ENCODE measurements at places on chromosomes 12 and 14.

- no peak for DNase-seq
Measured at GRCh38 chr12:115010324-115010995, 326.5 kb upstream of the TBX3 start.

DNA sequence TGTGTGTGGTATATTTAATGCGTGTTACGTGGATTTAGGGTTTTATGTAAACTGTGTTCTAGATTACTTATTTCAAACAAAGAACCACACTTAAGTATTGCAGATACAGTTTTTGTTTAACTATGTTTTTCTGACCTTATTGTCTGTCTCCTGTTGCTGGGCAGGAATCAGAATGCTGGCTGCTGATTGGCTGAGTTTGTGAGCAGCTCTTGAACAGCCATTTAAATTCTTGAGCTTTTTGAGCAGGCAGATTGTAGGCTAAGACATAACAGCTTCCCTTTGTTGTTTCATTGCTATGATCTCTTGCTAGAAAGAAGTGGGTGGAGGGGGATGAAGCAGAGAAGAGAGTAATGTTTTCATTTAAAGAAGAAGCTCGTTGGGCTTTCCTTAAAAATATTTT, 52.2 kb downstream of the ATF7IP start:
- DNase-seq = no peak

DNA sequence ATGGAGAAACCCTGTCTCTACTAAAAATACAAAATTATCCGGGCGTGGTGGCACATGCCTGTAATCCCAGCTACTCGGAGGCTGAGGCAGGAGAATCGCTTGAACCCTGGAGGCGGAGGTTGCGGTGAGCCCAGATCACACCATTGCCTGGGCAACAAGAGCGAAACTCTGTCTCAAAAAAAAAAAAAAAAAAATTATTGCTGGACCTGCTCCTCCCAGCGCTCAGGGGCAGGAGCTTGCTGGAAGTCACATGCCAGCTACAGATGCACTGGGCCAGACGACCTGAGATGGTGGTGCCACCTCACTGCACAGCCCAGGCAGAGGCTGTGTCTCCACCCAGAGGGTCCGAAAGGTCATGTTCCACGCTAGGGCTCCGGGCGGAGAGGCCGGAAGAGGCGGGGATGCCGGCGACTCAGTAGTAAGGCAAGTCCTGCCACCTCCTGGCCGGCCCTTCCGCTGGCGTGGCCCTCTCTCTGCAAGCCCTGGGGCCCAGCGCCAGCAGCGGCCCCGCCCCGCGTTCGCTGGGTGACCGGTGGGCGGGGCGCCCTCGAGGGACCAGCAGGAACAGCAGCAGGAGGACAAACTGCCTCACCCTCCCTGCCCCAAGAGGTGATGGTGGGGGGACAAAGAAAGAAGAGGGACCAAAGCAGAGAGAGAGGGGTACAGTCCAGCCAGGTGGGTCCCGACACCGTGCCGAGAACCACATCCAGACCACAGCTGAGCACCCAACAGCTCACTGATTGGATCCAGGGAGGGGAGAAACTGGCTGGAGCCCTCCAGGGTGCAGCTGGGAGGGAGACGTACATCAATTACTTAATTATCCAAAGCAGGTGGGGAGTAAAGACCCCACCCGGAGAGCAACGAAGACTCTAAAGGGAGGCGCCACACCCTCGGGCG, 3.6 kb upstream of the RHOF start:
- DNase-seq = peak; percentile 92

GRCh38 chr14:99769799-99770198, 23.4 kb upstream of the EML1 start:
- no peak for DNase-seq

- DNase-seq = no peak
Measured at GRCh38 chr12:12028668-12029402, 41.9 kb upstream of the BCL2L14 start.

DNA sequence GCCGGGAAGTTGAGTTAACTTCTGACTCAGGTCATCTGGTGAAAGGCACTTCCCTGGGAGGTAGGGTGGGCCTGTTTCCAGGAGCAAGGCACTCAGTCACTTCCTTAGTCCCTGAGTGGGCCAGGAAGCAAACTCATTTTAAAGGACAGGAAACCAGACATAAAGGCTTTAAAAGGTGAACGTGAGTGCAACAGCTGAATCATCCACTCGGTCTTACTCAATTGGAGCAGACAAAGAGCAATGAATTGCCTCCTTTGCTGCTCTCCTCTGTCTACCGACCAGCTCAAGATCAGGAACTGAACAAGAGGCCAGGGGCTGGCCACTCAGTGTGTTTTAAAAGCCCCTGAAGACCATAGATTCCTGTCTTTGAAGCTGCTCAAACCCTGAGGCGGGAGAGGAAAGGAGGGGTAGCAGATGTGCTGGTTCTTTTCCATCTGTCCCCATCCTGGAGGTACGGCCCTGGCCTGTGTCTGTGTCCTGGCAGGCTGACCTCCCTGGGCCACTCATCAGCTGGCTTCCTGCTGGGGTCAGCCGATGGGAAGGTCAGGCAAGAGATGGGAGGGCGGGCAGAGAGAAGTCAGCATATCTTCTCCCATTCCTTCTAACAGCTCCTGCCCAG, 148.9 kb downstream of the PPM1H start:
- DNase-seq = no peak

- no peak for DNase-seq
Measured at GRCh38 chr14:25003537-25003936, 46.4 kb downstream of the STXBP6 start.

GRCh38 chr14:74176400-74176793, 62.9 kb upstream of the VSX2 start:
- DNase-seq = no peak

DNA sequence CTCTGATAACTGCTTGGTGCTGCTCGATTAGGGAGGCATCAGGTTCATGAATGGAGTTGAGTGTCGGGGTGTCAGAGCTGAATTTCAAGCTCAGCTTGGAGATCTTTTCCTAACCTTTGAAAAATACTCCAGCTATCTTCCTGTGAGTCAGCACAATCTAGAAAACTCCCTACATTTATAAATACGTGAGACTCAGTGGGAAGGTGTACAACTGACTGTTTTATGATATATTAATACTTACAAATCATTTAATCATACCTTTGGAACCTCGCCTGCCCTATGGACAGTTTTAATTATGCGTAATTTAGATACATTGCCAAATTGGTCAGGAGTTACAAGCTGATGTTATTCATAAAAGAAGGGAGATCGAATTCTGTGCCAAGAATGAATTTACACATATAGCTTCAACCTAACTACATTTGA, 961 bp downstream of the CMAS start:
- no peak for DNase-seq

DNA sequence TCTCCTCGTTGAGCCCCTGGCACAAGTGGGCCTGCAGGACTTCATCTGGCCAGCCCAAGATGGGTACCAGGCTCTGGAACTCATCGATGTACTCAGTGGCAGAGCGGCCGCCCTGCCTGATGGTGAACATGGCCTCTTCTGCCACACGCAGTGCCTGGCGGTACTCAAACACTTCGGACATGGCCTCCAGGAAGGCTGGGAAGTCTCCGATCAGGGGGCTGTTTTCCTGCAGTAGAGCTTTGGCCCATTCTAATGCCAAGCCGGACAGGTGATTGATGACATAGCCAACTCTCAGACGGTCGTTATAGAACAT, 19.8 kb downstream of the RTL1 start:
- DNase-seq = no peak

DNA sequence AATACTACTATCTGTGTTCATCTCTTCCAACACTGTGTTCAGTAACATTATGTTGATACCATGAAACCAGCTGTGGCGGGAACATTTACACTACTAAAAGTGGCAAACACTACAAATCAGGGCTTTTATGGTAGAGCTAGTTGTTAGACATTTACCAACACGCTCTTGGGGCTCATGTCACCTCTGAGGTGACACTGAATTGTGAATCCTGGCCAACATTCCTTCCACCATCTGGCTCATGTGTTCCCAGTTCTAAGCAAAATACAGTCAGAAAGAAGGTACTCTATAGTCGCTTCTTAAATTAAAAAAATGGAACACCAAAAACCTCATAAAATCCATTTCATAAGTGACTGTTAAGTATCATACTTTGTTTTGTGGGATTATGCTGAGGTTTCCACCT, 436.6 kb downstream of the FUT8 start:
- no peak for DNase-seq

GRCh38 chr12:62078020-62078419, 182.2 kb upstream of the USP15 start:
- DNase-seq = no peak

DNA sequence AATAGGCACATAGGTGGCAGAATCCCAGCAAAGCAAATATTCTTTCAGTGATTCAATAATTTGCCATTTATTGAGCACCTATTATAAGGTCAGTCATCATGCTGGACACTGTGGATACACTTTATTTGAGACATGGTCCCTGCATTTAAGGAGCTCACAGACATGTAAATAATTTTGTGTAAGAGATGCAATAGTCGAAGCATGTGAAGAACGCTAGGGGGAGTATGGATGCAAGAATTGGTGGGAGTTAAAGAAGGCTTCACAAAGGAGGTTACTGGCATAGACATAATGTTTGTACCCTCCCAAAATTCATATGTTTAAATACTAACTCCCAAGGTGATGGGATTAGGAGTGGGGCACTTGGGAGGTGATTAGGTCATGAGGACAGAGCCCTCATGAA, 260.6 kb upstream of the GARIN6 start:
- peak; percentile 6 for DNase-seq

DNA sequence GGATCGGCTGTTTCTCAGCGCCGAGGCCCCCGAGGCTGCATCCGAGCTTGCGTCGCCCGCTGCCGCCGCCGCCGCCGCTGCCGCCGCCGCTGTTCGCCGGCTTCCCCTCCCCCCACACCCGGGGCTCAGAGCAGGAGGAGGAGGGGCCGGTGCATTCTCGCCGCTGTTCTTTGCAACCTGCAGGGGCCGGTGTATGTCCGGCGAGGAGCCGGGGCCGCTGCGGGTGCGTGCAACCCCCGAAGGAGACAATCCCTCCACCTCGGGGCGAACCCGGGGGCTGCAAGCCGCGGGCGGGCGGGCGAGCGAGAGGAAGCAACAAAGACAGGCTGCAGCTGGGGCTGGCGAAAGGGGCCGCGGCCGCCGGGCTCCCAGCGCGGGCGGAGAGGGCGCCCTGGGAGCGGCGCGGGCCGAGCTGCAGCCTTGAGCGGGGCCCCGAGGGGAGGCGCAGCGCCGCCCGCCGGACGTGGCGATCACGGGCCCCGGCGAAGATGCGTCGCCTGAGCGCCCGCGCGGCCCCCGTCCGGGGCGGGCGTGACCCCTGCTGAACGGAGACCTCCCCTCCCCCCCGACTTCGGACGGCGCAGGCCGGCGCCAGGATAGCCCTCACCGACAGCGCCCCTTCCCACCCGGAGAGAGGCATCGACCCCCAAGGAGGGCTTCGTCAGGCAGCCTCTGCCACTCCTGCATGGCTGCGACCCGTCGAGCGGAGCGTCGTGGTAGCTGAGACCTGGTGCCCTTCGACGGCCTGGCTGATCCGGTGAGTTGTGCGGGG, 702 bp downstream of the FAM222A start:
- peak; percentile 69 for DNase-seq

DNA sequence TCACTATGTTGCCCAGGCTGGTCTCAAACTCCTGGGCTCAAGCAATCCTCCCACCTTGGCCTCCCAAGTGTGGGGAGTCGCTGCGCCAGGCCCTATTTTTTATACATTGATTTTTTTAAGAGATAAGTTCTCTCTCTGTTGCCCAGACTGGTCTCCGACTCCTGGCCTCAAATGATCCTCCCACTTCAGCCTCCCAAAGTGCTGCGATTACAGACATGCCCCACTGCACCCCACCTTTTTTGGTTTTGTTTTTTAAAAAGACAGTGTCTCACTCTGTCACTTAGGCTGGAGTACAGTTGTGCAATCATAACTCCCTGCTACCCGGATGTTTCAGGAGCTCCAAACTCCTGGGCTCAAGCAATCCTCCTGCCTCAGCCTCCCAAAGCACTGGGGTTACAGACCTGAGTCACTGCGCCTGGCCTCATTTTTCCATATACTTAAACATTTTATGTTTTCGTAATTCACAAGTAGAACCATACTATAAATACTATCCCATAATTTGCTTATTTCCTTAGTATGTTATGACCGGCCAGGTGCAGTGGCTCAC, 16.8 kb downstream of the HECTD1 start:
- DNase-seq = no peak

- DNase-seq = no peak
Measured at GRCh38 chr12:49478949-49479664, 59.7 kb upstream of the KCNH3 start.

- no peak for DNase-seq
Measured at GRCh38 chr14:102917469-102918211, 4.8 kb upstream of the AMN start.

- DNase-seq = no peak
Measured at GRCh38 chr12:91853350-91854127, 292.1 kb downstream of the BTG1 start.

DNA sequence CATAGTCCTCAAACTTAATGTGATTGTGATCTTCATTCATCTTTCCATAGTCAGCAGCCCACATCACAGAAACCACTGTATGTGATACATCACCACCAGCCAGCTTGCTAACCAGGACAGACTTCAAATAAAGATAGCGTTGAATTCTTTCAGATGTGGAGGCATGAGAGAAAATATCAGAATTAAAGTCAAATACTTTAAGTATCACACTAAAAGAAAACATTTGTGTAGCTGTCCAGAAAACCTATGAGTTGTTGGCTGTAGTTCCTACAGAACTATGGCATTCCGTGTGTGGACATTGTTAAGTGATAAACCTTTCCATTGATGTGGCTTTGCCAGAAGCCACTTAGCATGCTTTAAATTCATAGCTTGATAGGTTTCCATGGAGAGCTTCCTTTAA, 105.1 kb downstream of the LLPH start:
- DNase-seq = no peak

- DNase-seq = peak; percentile 52
Measured at GRCh38 chr12:54017027-54017788, 8.4 kb downstream of the HOXC8 start.

- no peak for DNase-seq
Measured at GRCh38 chr12:107684029-107684795, 1.4 kb upstream of the PWP1 start.

DNA sequence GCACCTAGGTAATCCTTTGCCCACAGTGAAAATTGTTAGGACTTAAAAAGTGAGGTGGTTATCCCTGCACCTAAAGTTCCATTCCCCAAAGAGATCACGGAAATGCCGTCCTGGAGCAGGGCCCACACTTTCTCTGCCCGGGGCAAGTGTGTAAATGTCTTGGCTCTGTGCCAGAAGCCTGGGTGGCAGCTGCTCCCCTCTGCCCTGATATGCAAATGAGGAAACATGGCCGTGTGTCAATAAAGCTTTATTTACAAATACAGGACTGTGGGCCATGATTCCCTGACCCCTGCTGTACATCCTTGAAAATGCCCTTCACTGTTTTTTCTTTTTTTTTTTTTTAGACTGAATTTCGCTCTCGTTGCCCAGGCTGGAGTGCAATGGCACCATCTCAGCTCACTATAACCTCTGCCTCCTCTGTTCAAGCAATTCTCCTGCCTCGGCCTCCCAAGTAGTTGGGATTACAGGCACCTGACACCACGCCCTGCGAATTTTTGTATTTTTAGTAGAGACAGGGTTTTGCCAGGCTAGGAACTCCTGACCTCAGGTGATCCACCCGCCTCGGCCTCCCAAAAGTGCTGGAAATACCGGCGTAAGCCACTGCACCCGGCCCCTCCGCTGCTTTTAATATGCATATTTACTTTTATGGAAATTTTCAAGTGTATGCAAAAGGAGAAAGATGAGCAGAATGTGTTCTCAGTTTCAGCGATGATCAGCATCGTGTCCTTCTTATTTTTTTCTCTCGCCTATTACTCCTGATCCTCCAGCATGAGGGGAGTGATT, 75.5 kb downstream of the GALNT9 start:
- no peak for DNase-seq

GRCh38 chr12:46468160-46468559, 95.6 kb upstream of the SLC38A2 start:
- DNase-seq = no peak

- no peak for DNase-seq
Measured at GRCh38 chr12:3117591-3118015, 40.4 kb downstream of the TSPAN9 start.

Measured in NCI-H510A (cell line).